ENCODE measurements at places on chromosomes 2 and 18.

DNA sequence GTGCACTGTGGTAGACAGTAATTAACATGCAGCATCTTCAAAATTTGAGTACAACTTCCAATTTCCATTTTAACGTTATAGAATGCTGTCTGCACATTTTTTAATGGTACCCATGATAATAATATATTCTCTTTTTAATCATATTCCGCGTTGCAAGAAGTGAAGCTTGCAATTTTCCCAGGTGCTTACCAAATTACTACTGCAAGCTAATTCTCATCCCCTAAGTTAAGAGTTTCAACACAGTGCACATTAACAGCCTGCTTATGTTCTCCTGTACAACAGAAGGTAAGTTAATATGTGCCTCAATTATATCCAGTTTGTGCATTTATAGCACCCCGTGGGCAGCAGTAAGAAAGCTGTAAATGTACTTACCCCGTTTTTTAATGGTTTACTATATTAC lies 132.9 kb downstream of the CBLN2 start:
- DNase-seq, result no peak

GRCh38 chr2:25410370-25410769 lies 68.6 kb upstream of the DNMT3A start:
- no peak for DNase-seq

GRCh38 chr2:189362283-189362682 lies 79.0 kb upstream of the WDR75 start:
- no peak for DNase-seq

DNA sequence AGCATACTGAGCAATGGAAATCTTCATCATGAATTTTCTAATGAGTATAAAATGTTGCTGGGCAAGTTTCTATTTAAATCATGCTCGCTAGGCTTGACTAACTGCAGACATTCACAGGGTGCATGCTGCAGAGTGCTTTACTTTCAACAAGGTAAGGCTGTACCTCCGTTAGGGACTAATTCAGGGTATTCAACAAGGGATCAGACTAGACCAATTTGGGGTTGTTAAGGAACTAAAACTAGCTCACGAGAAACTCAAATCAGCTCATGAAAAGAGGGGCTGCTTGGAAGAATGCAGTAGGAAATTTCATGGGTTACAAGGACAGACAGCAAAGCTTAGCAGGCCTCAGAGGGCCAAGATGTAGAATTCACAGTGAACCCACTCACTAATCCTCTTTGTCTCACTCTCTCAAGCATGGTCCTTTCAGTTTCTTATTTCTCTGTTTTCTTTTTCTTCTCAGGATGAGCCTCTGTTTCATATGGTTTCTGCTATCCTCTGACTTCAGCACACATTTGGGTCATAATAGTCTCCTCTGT lies 2.2 kb downstream of the MYO3B start:
- DNase-seq, result no peak

- DNase-seq, result no peak
Measured at GRCh38 chr2:64779117-64779690, 125.5 kb upstream of the SERTAD2 start.

- DNase-seq, result no peak
Measured at GRCh38 chr2:11835403-11835802, 89.0 kb downstream of the LPIN1 start.

- no peak for DNase-seq
Measured at GRCh38 chr18:41537666-41538065, 417.4 kb upstream of the PIK3C3 start.

GRCh38 chr2:10318345-10318744 lies 15.6 kb downstream of the HPCAL1 start:
- no peak for DNase-seq

DNA sequence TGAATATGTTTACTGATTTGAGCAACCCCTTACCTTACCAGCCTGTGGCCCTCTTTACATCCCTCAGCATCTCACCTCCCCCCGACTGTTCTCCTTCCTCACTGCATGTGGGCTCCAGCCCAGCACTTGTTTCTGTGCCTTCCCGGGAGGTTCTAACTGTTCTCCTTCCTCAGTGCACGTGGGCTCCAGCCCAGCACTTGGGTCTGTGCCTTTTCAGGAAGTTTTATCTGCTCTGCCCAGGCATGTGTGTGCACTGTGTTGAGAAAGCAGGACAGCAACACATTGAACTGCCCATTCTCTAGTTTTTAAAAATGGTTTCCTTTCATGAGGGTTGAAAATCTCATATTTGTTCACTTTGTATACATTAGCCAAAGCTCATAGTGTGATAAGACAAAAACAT lies 158.4 kb downstream of the ATP9B start:
- no peak for DNase-seq
